WTC11 (cell line): ENCODE measurements at places on chromosomes 5 and 9.

DNA sequence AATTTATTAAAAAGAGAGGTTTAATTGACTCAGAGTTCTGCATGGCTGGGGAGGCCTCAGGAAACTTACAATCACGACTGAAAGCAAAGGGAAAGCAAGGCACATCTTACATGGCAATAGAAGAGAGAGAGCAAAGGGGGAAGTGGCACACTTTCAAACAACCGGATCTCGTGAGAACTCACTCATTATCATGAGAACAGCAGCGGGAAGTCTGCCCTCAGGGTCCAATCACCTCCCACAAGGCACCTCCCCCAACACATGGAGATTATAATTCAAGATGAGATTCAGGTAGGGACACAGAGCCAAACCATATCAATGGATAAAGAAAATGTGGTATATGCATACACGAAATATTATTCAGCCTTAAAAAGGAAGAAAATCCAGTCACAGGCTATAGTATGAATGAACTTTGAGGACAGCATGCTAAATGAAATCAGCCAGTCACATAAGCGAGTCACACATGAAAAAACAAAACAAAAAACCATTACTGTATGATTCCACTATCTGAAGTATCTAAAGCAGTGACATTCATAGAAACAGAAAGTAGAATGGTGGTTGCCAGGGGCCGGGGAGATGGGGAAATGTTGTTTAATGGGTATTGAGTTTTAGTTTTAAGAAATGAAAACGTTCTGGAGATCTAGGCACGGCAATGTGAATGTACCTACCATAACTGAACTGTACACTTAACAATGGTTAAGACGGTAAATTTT, 83.4 kb upstream of the PCA3 start:
- DNase-seq: no peak
- no peak overlapping the region for H3K4me3 ChIP-seq
- peaks cover 3% of the 10 kb centered on the region for H3K4me1 ChIP-seq
- H3K27ac ChIP-seq: no peak overlapping the region

DNA sequence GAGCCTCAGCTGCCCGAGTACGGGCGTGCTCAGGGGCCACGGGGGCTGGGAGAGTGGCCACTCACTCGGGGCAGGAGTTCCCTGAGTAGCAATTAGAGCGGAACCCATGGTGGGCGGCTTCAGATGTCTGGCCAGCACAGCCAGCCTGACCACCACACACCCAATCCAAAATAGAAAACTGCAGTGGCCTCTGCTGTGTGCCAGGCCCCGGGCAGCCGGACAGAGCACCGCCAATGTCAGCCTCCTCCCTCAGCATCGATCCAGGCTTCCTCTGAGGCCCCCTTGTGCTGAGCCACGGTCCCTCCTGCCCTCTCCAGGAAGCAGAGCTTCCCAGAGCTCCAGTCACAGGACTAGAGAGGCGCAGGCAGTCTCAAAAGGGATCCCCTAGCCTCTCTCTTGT, 2.7 kb downstream of the ADAMTS2 start:
- H3K36me3 ChIP-seq: no peaks in the 10 kb centered on the region
- peak; percentile 49 for DNase-seq
- H3K27me3 ChIP-seq: peaks cover 45% of the 10 kb centered on the region
- peaks cover 24% of the 10 kb centered on the region for H3K4me1 ChIP-seq
- H3K27ac ChIP-seq: no peak overlapping the region

- no peaks in the 10 kb centered on the region for H3K36me3 ChIP-seq
- H3K4me1 ChIP-seq: peaks cover 20% of the 10 kb centered on the region
- no peak for DNase-seq
Measured at GRCh38 chr9:91951944-91952520, 2.0 kb upstream of the ROR2 start.

DNA sequence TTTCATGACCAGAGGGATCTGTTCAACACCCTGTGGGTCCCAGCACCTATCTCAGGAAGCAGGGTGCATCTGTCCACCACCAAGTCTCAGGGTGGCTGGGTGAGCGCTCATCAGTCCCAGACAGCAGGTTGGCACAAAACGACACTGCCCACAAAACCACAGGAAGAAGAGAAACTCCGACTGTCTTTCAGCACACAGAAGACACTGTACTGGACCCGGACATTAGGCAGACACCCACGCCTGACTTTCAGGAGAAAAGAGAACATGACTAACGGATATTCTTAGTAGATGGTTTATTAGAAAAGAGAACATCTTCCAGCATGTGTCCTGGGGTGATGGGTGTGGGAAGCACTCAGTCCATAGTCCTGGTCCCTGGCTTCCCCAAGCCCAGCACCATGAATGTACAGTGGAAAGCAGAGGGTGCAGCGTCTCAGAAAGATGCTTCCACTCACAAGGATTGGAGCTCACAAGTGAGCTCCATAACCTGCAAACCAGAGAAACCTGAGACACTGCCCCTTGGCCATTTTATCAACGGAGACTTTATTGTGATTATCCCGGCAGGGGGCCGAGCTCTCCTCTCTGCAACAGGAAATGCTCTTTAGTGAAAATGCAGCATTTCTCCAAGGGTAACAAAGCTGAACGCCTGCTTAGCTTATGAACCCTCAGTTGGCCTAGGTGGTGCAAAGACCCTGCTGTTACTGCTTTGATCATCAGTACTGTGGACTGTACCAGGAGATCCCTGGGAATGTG, 35.8 kb upstream of the LCP2 start:
- H3K27ac ChIP-seq: peak overlapping the region; percentile 96
- peak overlapping the region; percentile 47 for H3K4me3 ChIP-seq
- H3K4me1 ChIP-seq: peaks cover 75% of the 10 kb centered on the region
- H3K36me3 ChIP-seq: no peaks in the 10 kb centered on the region

DNA sequence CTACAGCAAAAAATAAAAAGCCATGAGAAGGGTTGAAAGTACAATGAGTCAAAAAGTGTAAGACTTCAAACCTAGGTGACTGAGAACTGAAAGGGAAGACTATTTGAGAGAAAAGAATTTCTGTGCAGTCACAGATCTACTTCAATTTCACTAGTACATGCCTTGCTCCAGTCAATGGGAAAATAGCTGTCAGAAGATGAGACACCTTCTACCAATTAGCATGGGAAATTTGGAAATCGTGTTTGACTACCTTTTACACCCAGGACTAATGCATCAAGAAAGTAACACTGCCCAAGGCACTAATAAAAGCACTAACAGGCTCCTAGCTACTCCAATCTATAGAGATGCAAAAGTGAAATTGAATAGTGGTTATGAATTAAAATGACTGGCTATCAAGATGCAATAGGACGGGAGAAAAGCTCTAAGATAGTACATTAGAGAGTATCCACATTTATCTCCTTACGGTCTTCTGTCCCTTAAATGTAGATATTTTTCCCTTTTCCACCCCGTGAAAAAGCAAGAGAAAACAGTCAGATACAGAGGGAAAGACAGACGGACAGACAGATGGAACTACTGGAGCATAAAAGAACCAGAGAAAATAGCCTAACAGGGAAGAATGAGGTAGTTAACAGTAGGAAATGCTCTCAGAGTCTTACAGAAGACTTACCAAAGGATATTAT, 15.2 kb downstream of the ERP44 start:
- DNase-seq: no peak
- no peaks in the 10 kb centered on the region for H3K27me3 ChIP-seq
- no peaks in the 10 kb centered on the region for H3K36me3 ChIP-seq
- peaks cover 35% of the 10 kb centered on the region for H3K4me1 ChIP-seq

DNA sequence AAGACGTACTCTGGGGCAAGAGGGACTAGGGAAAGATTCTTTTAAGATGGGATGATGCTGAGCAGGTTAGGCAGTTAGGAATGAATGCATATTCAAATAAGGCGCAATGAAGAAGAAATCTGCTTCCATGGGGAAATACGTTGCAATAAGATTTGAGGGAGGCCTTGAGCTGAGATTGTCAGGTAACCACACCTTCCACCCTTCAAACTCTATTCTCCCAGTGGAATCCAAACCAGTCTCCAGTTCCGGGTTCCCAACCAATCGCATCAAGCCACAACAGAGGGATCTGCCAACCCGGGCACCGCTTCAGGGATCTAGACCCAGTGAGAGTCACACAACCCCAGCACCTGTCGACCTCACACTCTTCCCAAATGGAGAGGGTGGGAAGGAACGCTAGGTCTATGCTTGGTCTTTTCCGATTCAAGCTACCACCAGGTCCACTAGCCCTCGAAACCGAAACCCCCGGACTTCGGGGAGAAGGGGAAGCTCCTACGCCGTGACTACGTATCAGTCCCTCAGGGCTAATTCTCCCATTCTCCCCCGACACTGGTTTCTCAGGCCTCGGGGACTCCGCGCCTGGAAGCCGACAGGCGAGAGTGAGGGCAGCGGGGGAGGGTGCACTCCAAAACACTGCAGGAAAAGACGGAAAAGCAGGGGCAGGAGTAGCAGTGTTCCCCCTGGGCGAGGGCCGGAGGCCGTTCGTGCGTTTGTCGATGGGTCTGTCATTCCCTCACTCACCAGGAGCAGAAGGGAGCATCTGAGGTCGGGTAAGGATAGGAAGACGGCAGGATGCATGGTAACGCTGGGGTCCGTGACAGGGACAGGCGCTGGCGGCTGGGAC, 534 bp downstream of the ERP44 start:
- peak overlapping the region; percentile 98 for H3K4me3 ChIP-seq
- DNase-seq: peak; percentile 72
- H3K4me1 ChIP-seq: peaks cover 10% of the 10 kb centered on the region
- H3K27ac ChIP-seq: peak overlapping the region; percentile 97
- H3K36me3 ChIP-seq: no peaks in the 10 kb centered on the region

- H3K27ac ChIP-seq: no peak overlapping the region
- H3K36me3 ChIP-seq: 0 out of 2 replicates have a peak, but pooled peaks cover 5% of the 10 kb centered on the region
- DNase-seq: no peak
- no peaks in the 10 kb centered on the region; the same call in 1 of the 2 replicates for H3K27me3 ChIP-seq
- 0 out of 2 replicates have a peak, but pooled peaks cover 5% of the 10 kb centered on the region for H3K4me1 ChIP-seq
- H3K4me3 ChIP-seq: no peak overlapping the region
Measured at GRCh38 chr5:3307982-3308621, 287.5 kb upstream of the IRX1 start.

- H3K4me3 ChIP-seq: no peak overlapping the region
- no peak overlapping the region for H3K27ac ChIP-seq
- peaks cover 30% of the 10 kb centered on the region for H3K4me1 ChIP-seq
- no peaks in the 10 kb centered on the region for H3K27me3 ChIP-seq
- no peaks in the 10 kb centered on the region for H3K36me3 ChIP-seq
- no peak for DNase-seq
Measured at GRCh38 chr9:109289931-109290330, 30.9 kb downstream of the EPB41L4B start.

- H3K27me3 ChIP-seq: peaks cover 5% of the 10 kb centered on the region
- H3K36me3 ChIP-seq: peaks cover 10% of the 10 kb centered on the region
- peak overlapping the region; percentile 74 for H3K27ac ChIP-seq
- peak overlapping the region; percentile 69 for H3K4me3 ChIP-seq
- H3K4me1 ChIP-seq: peaks cover 15% of the 10 kb centered on the region
Measured at GRCh38 chr9:129414377-129414992, 206.4 kb downstream of the C9orf50 start.

DNA sequence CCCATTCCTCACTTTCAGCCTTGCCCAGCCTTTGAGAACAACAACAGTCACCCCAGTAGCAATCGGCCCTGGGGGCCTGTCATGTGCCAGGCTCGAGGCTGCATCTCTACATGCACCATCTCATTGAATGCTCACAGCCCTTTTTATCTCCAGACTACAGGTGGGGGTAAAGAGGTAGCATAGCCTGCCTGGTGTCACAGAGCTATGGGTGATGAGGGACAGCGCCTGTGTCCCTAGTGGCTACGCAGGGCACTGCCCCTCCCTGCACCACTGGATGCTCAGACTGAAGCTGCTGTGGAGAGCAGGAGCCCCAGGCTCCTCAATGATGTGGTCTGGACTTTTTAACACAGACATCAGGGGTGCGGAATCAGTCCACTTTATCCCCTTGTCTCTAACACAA, 2.8 kb downstream of the CAMK2A start:
- H3K4me1 ChIP-seq: peaks cover 6% of the 10 kb centered on the region
- DNase-seq: peak; percentile 65
- H3K27ac ChIP-seq: no peak overlapping the region
- no peak overlapping the region for H3K4me3 ChIP-seq
- no peaks in the 10 kb centered on the region; the same call in 1 of the 2 replicates for H3K27me3 ChIP-seq

DNA sequence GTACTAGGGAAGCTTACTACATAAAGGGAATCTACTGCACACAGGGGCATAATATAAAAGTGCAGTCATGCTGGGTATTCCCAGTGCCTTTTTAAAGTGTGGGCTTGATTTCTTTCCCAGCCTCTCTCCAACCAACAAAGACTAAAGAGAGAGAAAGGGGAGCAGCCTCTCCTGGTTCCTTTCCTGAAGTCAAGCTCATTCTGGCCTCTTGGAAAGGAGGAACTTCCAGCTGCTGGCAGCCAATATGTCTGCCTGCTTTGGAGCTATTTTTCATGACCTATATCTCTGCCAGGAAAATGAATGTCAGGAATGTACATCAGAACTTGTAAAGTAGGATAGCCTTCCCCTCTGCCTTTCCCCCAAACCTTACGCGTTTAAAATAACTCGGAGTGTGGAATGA, 57.1 kb downstream of the RAB3C start:
- no peak overlapping the region for H3K27ac ChIP-seq
- H3K4me1 ChIP-seq: no peaks in the 10 kb centered on the region
- no peaks in the 10 kb centered on the region; the same call in 1 of the 2 replicates for H3K27me3 ChIP-seq
- H3K36me3 ChIP-seq: no peaks in the 10 kb centered on the region
- no peak overlapping the region for H3K4me3 ChIP-seq
- DNase-seq: no peak

DNA sequence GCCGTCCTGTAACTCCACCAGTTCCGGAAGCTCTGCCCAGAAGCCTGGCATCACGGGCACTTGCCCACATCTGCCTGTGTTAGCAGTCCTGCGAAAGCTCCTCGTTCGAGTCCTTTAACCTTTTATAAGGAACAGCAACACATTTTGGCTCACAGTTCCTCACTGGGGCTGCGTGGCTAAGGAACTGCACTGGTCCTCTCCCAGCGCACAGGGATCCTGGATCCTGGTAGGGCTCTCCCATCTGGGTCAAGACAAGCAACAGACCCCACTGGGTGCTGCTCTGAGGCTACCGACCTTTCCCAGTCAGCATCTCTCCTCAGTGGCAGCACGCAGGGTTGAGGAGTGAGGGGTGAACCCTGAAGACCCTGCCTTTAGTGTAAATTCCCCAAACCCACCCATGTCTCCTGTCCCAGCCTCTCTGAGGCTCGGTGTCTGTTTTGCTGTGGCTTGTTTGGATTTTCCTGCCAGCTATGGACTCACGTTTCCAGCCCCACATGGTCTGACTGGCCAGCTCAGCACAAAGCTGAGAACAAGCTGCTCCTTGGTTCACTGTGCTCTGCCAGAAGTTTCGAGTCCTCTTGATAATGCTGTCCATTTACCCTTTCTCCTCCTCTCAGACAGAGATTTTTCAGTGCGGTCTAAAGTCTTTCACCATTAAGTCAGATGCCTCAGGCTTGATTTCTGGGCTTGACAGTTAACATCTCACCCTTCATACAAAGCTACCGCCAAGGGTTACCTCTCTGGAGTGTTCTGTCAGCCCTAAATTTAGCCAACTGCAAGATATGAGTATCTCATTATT, 80.0 kb downstream of the AK8 start:
- no peak for DNase-seq
- no peak overlapping the region for H3K27ac ChIP-seq
- peaks cover 8% of the 10 kb centered on the region; the same call in 1 of the 2 replicates for H3K4me1 ChIP-seq

DNA sequence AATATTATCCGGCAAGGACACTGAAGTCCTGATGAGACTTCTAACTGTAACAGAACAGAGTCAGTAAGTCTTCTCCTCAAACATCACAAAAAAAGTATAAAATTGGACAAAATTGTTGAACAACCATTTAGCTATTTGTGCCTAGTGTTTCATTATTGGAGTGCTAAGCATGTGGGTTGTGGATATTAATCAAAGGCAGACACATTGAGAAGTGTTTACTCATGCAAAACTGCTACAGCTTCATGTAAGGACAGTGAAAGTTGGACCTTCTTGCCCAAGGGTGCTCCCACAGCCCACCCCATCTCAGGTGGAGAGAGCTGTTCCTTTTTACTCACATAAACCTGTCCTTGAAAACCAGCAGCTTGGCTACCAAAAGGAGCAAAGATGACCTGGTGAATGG, 355.1 kb upstream of the DAB2 start:
- peaks cover 9% of the 10 kb centered on the region for H3K4me1 ChIP-seq
- no peak for DNase-seq
- no peaks in the 10 kb centered on the region for H3K27me3 ChIP-seq
- H3K4me3 ChIP-seq: no peak overlapping the region
- H3K27ac ChIP-seq: no peak overlapping the region
